Progenitor cell of endocrine pancreas (in vitro differentiated cells): ENCODE measurements at places on chromosomes 16 and 17. TPM values are rescaled to one million over a fixed set of nuclear protein-coding genes. Genes with fewer than 3 reads are reported as not detected.

KRTAP2-3 gene
- not detected in 2 replicates for total RNA-seq

DNA sequence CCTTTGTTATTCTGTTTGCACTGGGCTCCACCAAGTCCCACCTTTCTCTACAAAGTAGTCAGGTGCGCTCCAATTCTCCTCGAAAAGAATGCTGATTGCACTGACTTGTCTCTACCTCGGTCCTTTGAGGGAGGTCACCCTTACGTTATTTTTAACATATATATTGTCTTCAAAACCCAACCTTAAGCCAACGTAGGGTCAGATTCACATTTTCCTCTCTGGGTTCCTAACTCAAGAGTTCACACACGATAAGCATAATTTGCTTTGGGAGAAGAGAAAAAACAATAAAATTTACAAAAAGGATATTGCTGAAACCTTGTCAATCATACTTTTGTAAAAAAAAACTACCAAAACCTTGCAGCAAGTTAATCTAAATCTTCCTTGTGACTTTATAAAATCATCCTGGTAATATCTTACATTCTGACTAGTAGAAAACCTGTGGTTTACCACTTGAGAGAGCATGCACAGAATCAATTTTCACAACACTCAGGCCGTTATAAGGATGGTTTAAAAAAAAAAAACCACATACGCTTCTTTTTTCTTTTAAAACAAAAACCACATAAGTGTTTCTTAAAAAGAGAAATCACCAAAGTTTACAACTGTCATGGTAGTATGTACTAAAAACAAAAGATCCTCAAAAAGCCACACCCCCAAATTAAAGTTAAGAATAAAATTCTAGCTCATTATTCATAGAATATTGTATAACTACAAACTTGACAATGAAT, 72.2 kb upstream of the TRAP1 start:
- DNase-seq: no peak

DNA sequence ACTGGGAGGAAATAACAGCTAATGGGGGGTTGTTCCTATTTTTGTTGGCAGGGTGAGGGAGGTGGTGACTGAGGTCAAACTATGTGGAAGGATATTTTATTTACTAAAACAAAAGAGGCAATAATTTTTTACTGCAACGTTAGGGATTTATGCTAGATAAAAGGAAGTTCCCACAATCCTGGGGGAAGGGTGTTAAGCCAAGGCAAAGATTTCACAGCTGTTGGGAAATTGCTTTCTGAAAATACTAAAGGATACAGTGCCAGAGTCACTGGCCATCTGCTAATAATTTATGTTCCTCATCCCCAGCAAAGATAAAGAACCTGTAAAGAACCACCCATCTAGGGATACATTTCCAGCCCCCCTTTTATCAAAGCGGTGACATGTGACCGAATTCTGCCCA, 756.0 kb upstream of the RBFOX1 start:
- DNase-seq: no peak

GRCh38 chr17:78255029-78255656, 23.7 kb downstream of the TMEM235 start:
- no peak for DNase-seq

- DNase-seq: no peak
Measured at GRCh38 chr16:12881740-12882139, 19.7 kb upstream of the SHISA9 start.

- no peak for DNase-seq
Measured at GRCh38 chr17:47184681-47185080, 4.4 kb downstream of the CDC27 start.

DNA sequence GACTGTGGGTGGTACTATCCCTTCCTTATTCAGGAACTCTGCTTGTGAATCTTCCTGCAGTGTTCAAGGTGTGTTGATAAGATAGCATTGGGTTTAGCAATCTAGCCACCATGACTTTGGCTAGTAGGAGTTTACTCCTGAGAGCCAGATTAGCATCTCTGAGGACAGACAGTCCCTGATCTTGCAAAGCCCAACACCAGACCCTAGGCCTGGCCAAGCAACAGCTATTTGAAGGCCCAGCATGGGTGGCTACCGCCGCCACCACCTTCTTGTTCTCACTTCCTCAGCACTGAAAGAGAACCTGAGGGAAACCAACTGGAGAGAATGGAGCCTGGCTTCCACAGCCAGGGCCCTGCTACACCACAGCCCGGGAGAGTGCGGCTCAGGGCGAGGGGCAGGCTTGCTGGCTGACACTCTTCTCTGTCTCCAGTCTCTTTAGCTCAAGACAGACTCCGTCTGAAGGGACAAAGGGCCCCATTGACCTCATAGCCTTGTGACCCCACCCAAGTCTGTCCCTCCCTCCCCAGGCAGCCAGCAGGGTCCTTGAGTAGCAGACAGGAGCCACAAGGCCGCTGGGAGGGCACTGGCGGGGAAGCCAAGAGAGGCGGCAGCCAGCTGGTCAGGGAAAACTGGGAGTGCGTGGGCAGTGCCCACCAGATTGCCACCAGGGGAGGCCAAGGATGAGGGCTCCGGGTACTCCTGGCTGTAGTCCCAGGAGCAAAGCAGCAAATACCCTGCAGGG, 10.9 kb upstream of the ARHGAP23 start:
- DNase-seq: no peak

HEATR9 gene
- not detected in 2 replicates for total RNA-seq

- no peak for DNase-seq
Measured at GRCh38 chr17:31415004-31415454, 23.6 kb downstream of the RAB11FIP4 start.

GRCh38 chr17:18033442-18034099, 5.4 kb downstream of the ATPAF2 start:
- no peak for DNase-seq

DNA sequence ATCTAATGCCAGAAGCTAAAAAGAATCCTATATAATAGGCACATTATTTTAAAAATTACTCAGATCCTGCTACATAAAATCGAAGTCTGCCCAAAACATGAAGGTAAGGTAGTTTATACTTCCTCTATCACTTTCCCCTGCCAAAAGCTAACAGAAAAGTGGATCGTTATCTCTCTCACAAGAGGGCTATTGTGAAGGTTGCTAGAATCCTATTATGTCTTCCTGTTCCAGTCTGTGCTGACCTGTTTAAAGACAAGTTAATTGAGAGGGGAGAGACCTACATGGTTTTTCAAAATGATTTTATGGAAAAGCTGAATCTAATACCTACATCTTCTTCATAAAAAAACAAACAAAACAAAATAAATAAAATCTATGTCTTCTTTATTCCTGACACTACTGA, 1410.9 kb upstream of the CDH8 start:
- DNase-seq: no peak

- DNase-seq: no peak
Measured at GRCh38 chr17:44280392-44280937, 12.5 kb upstream of the SLC4A1 start.

- DNase-seq: no peak
Measured at GRCh38 chr17:8365143-8365542, 11.4 kb downstream of the KRABD2 start.

DNA sequence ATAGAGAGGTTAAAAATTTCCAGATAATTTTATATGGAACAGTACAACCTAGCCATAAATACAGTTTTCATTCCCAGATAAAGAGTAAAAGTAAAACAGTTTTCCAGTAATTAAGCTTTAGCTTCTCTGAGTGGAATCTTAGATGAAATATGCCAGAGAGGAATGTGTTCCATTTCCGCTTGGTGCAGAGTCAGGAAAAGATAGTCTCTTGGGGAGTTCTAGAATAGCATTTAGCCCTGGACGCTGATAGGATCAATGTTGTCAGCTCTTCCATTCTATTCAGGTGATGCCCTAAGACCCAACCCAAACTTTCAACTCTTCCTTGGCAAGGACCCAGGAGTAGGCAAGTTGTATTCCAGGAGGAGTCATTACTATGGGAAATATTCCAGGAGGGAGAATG, 30.9 kb upstream of the ABCA3 start:
- DNase-seq: no peak

GRCh38 chr16:60302261-60302660, 1568.1 kb upstream of the GOT2 start:
- no peak for DNase-seq

DNA sequence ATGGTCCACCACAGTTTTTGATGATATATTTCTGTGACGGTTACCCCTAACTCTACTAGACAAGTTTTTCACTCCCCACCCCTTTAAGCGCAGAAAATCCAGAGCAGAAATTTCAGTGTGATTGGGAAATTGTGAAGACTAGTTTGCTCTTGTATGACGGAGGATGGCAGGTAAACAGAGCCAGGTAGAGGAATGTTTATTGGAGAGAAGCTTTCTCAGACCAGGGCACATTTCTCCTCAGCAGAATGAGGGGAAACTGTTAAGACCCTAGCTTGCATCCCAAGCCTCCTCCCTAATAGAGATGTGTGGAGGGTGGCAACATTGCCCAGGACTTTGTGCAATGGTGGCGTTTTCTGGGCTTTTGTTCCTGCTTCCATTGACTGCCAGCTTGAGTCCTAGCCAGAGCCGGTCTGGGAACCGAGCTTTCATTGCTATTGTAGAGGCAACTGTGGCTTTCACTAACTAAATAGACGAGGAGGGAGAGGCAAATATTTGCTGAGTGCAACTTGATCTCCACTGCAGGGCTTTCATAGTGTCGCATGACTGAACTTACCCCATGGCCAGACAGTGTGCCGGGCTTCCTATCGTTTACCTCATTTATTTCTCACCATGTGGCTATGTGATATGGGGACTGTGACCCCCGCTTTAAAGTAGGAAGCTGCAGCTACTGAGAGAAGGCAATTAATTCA, 159.6 kb upstream of the MPHOSPH6 start:
- DNase-seq: peak; percentile 18

- DNase-seq: no peak
Measured at GRCh38 chr17:31854672-31855071, 4.4 kb downstream of the COPRS start.

- no peak for DNase-seq
Measured at GRCh38 chr16:65410801-65411200, 288.9 kb upstream of the CDH11 start.

DNA sequence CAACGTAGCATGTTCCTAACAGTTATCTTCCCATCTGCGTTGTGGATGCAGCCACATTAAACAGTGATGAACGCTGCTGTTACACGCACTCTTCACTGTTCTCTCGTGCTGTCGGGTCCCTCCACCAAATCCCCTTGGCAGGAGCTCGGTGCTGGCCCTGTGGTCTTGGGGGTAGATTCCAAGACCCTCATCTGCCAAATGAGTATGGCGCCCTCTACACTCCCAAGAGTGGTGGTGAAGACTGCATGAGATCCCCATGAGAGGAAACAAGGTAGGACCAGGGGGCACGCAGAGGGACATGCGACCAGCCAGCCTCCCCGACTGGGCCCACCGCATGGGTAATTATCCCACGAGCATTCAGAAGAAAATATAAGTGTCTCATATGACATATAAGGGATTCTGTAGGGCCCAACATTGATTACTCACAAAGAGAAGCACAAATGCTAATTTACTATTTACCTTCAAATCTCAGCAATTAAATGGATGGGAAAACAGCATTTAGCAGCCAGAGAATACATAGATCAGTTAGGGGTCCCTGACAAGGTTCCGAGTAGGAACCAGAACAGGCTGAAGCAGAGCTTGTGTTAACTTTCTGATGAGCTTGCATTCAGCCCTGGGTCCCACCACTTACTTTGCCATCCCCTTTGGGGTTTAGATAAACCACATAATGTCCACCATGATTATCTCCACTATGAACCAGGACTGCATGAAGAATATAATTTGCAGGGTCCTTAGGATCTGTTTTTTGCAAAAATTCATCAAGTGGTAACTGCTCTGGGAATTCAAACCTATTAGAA, 23.8 kb downstream of the LITAFD start:
- no peak for DNase-seq

- DNase-seq: no peak
Measured at GRCh38 chr16:58197314-58198012, 443 bp downstream of the CSNK2A2 start.

- DNase-seq: no peak
Measured at GRCh38 chr16:2519711-2520080, 475 bp upstream of the AMDHD2 start.

DNA sequence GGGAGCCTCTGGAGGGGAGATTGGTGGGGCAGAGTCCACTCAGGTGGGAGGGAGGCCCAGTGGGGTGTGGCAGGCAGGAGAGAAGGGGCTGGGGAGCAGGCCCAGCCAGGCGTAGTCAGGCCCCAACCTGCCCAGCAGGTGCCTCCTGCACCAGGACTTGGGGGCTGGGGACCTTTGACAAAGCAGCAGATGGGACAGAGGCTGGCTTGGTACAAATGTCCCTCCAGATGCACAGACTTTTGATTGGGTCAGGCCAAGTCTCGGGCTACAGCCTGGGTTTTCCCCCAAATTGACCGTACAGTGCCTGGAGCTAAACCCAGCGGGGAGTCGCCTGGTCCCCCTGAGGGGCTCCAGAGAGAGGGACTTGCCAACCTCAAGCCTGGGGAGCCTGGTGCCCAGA, 411 bp downstream of the GGT6 start:
- no peak for DNase-seq

DNA sequence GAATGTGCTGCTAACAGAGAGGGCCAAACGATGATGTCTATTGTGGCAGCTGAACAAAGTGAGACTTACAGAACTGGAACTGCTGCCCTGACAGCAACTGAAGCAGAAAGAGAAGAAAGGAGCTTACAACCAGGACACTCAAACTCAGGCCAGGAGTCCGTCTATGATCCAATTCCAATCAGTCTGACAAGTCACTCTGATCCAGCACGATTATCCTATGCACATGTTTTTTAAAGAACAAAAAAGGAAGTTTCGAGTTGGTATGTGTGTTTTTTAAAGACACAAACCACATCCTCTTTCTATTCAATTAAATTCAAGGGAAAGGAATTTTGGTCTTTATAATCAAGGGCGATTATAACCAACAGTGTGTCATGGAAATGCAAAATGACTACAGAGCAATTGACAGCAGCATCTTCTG, 42.4 kb upstream of the MTMR4 start:
- no peak for DNase-seq

DNA sequence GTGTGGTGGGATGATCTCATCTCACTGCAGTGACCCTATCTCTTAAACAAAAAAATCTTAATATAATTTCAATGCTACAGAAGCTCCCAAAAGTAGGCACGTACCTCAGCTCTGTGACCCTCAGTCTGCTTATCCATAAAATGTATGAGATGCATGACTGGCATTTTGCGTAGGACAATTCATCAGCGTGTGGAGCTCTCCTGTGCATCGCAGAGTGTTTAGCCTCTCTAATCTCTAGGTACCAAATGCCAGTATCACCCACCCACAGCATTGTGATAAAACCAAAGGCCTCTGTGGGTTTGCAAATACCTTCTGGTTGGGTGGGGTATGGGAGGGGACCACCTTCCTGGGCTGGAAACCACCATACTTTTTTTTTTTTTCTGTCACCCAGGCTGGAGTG, 19.0 kb upstream of the TUBG2 start:
- no peak for DNase-seq

SYT17 gene
- 6.6 and 10.7 TPM in 2 replicates for total RNA-seq

- no peak for DNase-seq
Measured at GRCh38 chr17:16313139-16314090, 39.9 kb downstream of the CENPV start.

- DNase-seq: no peak
Measured at GRCh38 chr16:79463841-79464240, 136.7 kb downstream of the MAF start.

- no peak for DNase-seq
Measured at GRCh38 chr17:45234641-45235415, 13.1 kb downstream of the FMNL1 start.
